Common myeloid progenitor, CD34-positive (primary cell): ENCODE measurements at places on chromosomes 7 and 10.

GRCh38 chr7:76386691-76387260, 22.7 kb downstream of the SSC4D start:
- DNase-seq: no peak

GRCh38 chr10:31974434-31975124, 45.9 kb upstream of the ARHGAP12 start:
- no peak for DNase-seq

DNA sequence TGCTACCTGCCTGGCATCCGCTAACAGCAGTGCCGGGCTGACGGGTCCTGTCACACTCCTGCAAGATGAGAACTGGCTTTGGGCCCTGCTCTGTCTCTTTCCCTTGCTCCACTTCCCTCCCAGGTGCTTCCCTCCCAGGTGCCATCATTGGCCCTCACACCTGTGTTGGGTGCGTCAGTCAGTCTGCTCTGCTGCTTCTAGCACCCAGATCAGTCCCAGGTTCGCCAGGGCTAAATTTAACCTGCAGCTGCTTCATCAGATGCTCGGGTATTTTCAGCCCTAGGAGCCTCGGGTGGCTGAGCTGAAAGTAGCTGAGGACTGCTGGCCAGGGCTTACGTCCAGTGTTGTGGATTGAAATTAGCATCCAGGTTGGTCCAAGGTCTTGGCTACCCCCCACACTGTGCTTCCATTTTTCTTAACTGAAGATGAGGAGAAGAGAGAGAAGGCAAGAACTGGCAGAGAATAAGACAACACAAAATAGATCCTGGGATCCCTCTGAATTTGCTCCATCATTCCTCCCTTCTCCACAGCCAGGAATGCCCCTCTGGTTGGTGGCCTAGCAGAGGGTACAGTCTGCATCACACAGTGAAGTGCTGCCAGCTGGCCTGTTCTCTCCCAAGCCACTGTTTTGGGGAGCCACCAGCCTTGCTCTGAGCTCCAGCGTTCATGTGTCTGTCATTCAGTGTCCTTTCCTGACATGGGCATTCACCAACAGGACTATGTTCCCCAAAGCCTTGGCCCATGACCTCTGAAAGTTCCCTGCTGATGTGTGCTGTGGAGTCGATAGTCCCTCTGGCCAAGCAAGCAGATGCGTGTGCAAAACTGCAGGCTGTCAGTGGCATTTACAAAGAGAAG, 65.9 kb upstream of the SYPL1 start:
- DNase-seq: no peak

DNA sequence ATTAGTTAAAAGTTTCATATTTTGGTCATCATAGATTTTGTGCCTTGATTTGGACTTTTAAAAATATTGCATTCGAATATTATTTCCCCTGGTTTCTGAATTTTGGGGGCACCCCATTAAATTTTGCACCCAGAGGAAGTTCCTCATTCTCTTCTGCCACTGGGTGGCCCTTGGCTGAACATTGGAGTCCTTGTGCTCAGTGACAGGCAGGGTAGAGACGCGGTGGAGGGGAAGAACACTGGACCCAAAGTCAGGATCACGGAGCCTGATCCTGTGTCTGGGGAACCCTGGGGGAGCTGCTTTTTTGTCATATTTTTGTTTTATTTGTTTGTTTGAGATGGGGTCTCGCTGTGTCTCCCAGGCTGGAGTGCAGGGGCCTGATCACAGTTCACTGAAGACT, 74.7 kb downstream of the MKI67 start:
- no peak for DNase-seq

DNA sequence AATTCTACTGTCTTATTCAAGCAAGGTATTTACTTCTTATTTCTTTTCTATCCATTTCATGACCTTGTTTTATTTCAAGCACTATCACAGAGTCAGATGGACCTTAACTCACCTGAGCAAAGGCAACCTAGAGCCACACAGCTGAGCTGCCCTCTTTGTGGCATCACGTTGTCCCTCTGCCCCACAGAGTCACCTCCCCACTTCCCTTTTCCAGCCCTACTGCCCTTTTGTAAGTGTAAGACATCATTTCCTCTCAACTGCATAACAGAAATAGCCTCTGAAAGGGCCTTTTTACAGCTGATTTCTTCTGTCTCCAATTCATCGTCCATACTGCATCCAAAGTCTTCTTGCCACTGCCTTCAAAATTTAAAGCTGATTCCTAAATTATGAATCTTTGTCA, 946.0 kb downstream of the NRG3 start:
- DNase-seq: no peak

- DNase-seq: peak; percentile 31
These were observed 44.6 kb downstream of the VWA2 start for GRCh38 chr10:114283535-114284234.

- no peak for DNase-seq
These were observed 380.9 kb downstream of the PARD3 start for GRCh38 chr10:34434119-34434594.

DNA sequence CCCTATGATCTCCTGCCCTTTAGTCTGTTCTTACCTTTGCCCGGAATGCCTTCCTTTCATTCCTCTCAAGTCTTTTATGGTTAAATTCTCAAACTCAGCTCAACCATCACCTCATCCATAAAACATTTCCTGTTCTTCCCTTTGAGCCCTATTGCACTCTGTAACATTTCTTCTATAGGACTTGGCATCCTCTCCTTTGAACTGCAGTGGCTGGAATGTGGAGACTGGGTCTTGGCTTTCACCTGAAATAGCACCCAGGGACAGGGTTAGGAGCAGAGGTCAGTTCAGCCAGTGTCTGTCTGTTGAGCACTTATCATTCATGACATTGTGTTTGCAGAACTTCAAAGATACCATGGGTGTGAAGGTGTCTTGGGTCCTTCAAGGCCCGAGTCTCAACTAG, 7.2 kb downstream of the NFE2L3 start:
- no peak for DNase-seq

- DNase-seq: no peak
These were observed 45.1 kb upstream of the SGCE start for GRCh38 chr7:94700926-94701554.

DNA sequence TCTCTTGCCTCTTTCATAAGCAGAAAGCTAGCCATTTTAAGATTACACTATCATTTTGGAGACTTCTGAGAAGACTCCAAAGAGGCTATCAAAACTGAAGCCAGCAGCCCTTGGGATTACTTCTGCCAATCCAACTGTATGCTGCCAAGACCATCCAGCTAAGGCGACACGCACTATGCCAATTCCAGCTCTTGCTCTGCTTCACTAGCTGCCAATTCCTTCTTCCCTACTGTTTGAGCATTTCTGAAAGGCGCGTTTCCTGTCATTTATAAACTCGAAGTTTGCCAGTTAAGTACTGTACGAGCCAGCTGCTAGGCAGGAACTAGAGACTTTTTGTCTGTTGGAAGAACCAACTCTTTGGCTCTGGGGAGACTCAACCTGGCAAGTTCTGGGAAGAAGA, 36.5 kb downstream of the MALSU1 start:
- peak; percentile 42 for DNase-seq

DNA sequence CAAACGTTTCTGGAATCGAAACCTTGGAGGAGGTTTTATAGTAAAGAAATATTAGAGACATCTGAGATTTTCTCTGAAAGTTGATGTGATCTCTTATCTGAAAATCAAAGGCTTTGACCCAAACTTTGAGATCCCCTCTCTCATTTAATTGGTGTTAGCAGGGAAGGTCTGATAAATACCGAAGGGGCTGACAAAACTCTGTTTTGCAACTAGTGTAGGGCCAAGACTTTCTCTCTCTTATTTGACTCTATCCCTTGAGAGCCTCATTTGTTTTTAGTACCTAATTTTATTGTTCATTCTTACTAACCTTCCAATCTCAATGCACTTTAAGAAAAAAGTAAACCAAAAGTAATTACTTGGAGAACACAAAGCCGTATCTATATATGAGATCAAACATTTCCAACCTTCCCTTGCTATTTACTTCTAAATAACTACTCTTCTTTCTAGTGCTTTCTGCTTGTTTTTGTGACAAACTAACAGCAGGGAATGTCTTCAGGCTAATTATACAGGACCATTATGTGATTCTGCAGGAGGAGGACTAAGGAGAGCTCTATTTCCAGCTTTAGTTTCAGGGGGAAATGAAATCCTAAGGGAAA, 33.4 kb upstream of the NPVF start:
- DNase-seq: no peak

- DNase-seq: no peak
These were observed 393.4 kb downstream of the TFEC start for GRCh38 chr7:115637128-115637527.

DNA sequence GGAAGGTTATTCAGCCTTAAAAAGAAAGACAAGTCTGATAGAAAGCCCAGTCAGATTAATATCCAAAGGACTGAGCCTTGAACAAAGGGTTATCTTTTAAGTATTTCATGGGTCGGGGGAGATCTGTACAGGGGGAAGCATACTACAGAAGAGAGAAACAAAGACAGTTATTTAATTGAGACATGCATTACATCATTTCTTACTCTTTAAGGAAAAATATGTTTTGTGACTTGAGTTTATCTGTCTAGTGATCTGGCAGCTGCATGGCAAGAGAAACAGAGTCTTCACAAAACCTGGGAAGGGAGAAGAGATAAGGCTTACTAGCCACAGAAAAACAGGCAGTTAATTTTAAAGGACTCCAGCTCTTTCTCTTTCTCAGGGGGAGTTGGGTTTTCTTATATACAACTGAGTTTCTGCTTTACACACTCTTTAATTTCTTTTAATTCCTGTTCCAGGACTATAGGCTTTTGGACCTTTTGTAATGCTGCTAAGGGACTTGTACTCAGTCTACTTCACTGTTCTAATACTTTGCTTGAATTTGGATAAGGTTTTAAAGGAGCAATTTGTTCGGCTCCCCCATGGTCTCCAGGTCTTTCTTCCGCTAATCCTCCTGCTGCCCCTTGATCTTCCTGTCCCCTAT, 20.9 kb upstream of the CYP3A43 start:
- peak; percentile 5 for DNase-seq

GRCh38 chr7:74130518-74130917, 43.6 kb upstream of the EIF4H start:
- no peak for DNase-seq

DNA sequence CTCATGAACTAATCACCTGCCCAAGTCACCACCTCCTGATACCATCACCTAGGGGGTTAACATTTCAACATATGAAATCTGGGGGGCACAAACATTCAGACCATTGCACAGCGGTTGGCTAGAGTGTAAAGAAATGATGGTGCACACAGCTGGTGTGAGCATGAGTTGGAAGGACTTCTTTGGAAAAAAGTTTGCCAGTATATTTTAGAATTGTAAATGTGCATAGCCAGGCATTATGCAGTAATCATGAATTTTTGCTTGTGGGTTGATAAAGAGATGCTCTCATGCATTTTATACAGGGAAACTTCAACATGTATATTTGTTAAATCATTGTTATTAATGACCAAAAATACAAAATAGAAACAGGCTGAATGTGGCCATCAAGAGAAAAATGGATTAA, 100.0 kb downstream of the VWC2 start:
- no peak for DNase-seq

DNA sequence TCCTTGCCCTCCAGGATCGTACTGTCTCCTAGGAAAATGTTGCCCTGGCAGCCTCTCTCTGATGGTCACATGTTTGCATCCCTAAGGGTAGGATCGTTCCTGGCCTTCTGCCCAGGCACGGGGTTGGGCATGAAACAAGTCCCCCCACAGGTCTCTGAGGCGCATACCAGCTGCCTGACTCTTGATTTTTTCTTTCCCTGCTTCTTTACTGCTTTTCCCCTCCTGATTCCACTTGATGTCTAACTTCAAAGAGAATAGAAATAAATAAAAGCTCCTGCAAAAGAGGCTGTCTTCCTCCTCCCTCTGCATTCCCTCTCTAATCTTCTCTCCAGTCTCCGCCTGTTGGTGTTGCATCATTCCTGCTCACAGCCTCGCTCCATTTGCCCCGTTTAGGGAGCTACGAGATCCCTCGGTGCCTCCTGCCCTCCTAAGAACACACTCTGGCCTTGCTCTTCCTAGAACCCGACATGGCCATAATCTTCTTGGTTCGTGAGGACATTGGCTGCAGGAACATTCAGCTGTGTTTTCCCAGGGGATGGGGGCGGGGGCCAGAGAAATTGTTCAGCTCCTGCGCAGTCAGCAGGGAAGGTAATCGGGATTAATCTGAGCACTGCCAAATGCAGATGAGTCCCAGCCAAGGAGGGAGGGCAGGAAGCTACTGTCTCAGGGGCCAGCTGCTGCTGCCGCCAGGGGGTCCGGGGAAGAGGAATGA, 26.0 kb downstream of the LEP start:
- no peak for DNase-seq
